Colonic mucosa (tissue), 4 donors: ENCODE measurements at places on chromosomes 5 and 9. TPM values are rescaled to one million over a fixed set of nuclear protein-coding genes. Genes with fewer than 3 reads are reported as not detected.

Gene CD14
- total RNA-seq = 48.3 TPM

Gene ZDHHC12
- 129 TPM for total RNA-seq

Gene OSMR
- total RNA-seq = 3.0 TPM

Gene CDH10
- 0.13 TPM for total RNA-seq

Gene FAM153A
- total RNA-seq = 4.4 TPM

Gene FAM221B
- total RNA-seq = not detected

Gene PLCXD3
- total RNA-seq = 0.80 TPM

Gene PDE6A
- total RNA-seq = 1.5 TPM

Gene IFNA2
- not detected for total RNA-seq

Gene DTWD2
- 7.5 TPM for total RNA-seq

Gene ABCA1
- 11.2 TPM for total RNA-seq

Gene FBP2
- total RNA-seq = not detected

Gene MINAR2
- total RNA-seq = not detected

Gene LRRC19
- 130 TPM for total RNA-seq

Gene SHISAL2B
- total RNA-seq = not detected

Gene SLC36A2
- not detected for total RNA-seq

Gene CDC26
- total RNA-seq = 31.1 TPM

Gene PLAC8L1
- total RNA-seq = not detected

Gene BTNL3
- 71.1 TPM for total RNA-seq

Gene AK8
- 0.59 TPM for total RNA-seq

Gene CORO2A
- total RNA-seq = 68.1 TPM
